Endodermal cell (in vitro differentiated cells): ENCODE measurements at places on chromosomes 7 and 10.

- DNase-seq = no peak
Measured at GRCh38 chr7:67550801-67551436, 554.3 kb downstream of the TYW1 start.

- DNase-seq = no peak
Measured at GRCh38 chr7:92343714-92344113, 97.9 kb downstream of the ANKIB1 start.

DNA sequence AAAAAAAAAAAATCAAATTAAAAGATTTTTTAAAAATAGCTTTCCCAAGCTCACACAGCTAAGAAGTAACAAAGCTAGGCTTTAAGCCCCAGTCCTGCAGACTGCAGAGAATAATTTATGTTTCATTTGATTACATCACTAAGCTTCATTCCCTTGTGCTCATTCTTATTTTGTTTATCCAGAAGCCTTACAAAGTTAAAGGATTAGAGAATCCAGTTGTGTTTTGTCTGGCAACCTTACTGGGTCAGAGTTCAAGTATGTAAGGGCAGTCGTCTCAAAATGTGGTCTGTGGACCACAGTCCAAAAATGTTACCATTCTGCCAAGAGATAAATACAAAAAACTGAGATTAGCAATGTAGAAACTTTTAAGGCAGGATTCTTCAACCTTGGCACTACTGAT is 32.1 kb upstream of the EZH2 start:
- no peak for DNase-seq

DNA sequence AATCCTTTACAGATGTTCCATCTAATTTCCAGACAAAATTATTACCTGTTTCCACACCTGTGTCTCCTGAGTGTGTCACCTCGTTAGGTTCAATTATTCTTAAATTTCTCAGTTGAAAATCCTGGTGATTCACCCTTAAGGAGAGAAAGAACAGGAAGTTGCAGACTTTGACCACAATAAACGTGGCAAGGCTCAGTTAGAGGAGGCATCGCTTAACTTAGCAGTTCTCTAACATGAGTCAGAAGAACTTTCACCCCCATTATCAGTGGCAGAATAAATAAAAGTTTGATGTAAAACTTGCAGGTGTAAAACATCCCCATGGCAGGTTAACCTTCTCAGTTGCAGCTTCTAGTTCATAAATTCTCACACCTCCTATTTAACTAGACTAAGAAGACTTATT is 8.3 kb downstream of the XPNPEP1 start:
- no peak for DNase-seq

DNA sequence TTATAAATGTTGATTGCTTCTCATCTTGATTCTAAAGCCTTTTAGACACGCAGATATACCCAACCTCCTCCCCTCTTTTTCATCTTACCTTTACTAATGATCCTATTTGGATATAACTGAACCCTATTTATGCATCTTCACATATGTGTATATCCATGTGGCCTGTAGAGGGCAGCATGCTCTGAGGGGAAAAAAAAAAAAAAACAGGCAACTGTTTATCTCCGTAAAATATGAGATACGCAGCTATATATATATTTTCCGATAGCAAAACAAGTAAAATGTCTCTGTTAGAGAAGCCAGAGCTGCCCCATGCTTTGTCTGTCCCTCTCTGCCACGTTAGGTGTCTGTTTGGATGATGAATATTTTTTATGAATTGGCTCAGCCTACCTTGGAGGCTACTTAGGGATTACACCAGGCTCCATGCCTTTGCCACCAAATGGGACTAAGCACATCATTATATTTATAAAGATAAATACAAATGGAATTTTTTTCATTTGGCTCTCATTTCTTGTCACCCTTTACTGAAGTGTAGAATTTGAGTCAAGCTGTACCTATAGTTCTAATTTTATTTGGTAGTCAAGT is 174.8 kb upstream of the FZD1 start:
- DNase-seq = no peak

GRCh38 chr7:18400275-18400674 is 95.3 kb upstream of the HDAC9 start:
- no peak for DNase-seq

DNA sequence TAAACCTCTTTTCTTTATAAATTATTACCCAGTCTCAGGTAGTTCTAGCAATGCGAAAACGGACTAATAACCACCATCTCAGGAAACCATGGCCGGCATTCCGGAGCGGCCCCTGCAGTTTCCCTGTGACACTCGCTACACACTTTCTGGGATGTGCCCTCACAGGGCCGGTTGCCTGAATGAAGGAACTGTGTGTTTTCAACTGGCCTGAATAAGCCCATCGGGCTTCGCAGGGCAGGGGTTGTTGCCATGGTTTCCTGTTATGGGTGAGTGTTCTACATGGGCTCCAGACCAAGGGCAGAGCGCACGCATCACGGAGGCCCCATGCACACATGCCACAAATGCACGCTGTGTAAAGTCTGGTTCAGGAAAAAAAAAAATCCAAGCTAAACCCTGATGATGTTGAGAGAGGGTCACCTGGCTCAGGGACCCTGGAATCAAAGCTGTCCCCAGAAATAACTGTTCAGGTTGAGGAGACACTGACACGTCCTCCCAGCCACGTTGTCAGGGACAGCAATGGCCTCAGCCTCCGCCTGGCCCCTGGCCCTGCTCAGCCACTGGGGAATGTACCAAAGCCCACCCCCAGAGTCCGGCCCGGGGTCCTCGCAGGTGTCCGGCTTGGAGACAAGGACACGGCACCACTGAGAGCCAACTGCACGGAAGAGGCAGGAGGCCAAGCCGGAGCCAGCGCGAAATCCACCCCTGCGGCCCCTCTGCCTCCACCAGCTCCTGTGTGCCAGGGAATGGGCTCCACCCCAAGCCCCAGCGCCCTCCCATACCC is 47.9 kb downstream of the STK32C start:
- no peak for DNase-seq

DNA sequence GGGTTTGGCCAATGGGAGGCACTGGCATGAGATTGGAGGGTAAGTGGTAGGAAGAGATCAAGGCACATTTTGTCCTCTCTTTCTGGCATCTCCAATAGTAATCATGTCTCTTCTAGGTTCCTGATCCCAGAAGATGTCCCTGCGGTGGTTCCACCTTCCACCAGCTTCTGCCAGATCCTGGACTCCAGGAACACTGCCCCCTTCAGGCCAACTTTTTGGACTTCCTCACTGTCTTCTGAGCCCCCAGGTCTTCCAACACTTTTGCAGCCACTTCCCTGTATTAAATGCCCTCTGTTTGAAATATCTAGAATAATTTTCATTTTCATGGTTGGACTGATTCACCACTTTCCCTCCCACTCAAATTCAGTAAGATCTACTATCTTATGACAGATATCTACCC is 60.9 kb downstream of the BAMBI start:
- peak; percentile 77 for DNase-seq

DNA sequence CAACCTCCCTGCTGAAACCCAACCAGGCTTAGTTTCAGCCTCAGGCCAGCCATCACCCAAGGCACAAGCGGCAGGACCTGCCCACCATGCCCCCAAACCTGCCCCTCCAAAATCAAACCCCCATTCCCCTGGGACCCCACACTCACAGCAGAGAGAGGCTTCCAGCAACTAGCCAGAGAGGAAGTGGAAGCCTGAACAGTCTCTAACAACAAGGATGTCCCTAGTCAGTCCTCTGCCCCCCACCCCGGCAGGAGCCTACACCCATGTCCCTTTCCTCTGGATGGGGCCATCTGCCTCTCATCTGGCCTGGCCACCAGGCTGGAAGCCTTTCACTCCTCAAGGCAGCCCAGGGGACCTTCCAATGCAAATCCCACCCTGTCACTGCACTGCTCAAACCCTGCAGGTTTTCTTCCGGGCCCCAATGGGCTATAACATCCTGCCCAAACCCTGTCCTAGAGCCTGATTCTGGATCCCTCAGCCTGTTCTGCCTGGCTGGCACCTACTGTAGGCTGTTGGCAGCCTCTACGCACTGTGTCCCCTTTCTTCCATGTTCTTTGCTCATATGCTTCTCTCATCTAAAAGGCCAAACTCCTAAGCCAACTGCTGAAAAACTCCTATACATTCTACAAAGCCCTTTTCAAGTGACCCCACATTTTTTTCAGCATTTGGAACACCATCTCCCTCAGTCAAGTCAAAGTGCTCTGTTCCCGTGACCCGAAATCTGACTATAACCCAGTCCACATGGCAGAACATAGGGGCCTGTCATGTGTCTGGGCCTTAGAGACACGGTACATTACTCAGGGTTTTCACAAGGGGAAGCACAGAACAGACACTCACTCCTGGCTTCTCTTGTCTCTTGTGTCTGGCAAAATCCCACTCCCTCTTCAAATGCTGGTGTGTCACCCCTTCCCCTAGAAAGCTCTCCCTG is 253.3 kb downstream of the TNS3 start:
- no peak for DNase-seq

DNA sequence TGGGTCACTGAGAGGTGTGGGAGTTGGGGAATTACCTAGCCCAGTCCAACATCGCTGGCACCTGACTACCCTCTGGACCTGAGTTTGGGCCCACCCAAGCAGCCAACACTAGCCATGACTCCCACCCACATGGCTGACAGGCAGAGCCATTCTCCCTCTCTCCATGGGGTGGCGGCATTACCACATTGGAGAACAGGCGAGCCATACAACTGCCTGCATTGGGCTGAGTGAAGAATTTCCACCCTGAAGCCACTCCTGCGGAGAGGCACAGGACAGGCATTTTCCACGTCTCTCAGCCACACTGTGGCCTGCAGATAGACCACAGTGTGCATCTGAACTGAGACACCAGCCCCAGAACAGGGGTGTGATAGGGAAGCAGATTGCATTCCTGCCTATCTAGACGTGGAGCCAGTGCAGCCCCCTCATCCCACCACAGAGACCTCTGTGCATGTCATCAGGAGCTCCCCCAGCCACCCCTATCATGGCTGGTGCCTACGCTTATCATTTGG is 58.2 kb upstream of the ANTXRL start:
- peak; percentile 92 for DNase-seq

DNA sequence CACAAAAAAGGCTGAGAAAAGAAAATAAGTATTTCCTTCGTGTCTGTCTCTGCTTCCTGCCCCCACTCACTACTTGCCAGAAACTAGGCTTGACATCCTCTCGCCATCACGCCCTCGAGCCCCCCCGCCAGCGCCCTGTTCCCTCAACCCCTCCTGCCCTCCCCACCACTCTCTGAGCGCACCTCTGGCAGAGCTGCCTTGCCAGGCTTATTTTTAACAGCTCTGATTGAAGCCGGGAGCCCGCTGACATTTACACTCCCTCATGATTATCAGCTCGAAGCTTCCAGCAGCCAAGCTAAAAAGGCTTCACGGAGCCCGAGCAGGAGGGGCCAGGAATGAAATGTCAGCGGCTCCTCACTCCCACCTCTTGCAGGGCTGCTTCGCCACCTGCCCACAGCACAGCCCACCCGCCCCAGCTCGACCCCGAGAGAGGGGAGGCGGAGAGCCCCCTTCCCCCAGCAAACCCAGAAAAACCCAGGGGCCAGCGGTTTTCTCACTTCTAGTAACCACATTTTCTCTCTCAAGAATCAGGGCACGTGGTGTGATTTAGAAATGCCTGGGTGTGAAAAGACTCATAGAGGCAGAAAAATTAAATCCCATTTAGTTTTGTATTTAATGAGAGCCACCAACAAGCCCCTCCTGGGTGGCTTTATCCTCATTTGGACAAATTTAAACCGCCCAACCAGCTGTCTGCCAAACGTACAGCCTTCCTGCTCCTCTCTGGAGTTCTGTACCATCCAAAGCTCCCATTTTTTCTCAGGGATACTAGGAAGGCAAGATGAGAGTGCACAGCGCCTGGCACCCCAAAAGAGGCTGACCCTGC is 89.3 kb downstream of the SLIT1 start:
- DNase-seq = no peak

DNA sequence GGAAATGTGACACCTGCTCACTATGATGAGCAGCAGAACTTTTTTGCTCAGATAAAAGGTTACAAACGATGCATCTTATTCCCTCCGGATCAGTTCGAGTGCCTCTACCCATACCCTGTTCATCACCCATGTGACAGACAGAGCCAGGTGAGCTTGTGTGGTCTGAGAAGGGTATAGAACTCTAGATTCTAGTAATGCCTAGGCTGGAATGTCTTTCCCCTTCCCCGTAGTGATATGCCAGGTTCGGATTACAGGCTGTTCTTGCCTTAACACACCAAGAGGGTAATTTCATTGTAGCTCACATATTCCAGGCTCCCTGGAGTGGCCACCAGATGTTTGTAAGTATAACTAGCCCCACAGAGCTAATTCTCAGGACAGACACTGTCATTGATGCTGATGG is 9.2 kb downstream of the HIF1AN start:
- no peak for DNase-seq

- DNase-seq = no peak
Measured at GRCh38 chr7:98864731-98865453, 4.9 kb downstream of the TMEM130 start.

DNA sequence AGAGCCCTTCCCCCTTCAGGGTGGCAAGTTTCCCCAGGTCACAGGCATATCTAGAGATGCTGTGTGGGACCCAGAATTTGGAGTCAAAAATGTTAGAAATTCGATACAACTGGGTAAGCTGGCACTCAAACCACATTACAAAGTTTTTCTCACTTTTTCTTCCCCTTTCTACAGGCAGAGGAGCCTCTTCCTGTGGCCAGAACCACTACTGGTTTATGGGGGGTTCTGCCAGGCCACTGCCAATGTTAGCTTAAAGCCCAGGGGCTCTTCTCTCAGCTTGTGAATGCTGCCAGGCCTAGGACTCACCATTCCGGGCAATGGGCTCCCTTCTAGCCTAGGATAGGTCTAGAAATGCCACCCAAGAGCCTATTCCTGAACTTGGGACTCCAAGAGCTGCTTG is 617.9 kb upstream of the PHF14 start:
- DNase-seq = no peak

- DNase-seq = no peak
Measured at GRCh38 chr7:87156709-87157108, 4.5 kb downstream of the DMTF1 start.

- DNase-seq = peak; percentile 69
Measured at GRCh38 chr10:50622706-50623662, 772 bp downstream of the SGMS1 start.

DNA sequence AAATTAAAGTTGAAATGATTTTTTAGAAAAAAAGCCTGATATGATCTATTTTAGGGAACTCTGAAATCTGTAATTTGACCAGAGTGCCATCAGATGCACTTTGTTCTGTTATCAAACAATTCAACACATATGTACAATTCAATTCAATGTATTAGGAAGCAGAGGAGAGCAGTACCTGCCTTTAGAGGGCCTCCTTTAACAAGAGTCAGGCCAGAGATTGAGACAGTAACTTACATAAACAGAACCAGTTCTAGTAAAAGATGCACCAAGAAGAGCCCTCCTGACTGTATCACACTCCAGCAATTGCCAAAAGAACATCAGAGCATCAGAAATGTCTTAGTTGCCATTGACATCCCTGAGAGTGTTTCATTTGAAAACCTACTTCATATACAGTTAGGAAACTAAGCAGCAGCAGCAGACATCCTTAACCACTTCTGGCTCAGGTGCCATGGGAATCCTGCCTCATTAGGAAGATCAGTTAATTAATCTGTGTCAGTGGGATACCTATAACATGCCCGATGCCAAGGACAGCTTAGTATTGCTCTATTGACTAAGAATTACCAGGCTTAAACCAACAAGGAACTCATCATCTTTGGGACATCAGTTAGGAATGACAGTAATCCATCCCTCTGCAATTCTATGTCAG is 1222.6 kb upstream of the LRRN3 start:
- no peak for DNase-seq

GRCh38 chr10:3096149-3096548 is 28.8 kb downstream of the PFKP start:
- no peak for DNase-seq

GRCh38 chr7:147809786-147810185 is 780.8 kb upstream of the C7orf33 start:
- DNase-seq = no peak
